ENCODE measurements at places on chromosomes 2 and 18. TPM values are rescaled to one million over a fixed set of nuclear protein-coding genes. Genes with fewer than 3 reads are reported as not detected.

Gene COLEC11
- polyA plus RNA-seq: 46.8 TPM

Gene ZRANB3
- polyA plus RNA-seq: 6.9 TPM

Gene CYTIP
- polyA plus RNA-seq: not detected

Gene SERPINB7
- not detected for polyA plus RNA-seq

Gene GBX2
- 0.52 TPM for polyA plus RNA-seq

Data from Purkinje cell (primary cell).